ENCODE measurements at places on chromosomes 7 and 10.
A peak's percentile ranks its signal among the peaks of the same experiment; 100 is the strongest.

DNA sequence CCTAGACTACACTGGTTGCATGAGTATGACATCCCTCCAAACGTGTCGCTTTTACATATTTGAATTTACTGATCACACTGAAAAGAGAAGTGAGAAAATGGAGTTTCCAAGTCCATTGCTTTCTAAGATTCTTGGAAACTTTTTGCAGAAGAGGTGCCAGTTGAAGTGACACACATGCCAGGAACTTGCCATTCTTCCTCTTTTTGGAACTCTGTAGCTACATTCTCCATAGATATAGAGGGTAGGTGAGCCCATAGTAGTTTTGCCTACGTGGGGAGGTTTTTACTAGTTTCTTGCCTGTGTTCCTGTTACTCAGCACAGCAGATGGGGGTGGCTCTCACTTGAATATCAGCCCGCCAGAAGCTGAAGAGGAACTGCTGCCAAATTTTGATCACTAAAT, 286.6 kb upstream of the NRP1 start:
- DNase-seq, result no peak

DNA sequence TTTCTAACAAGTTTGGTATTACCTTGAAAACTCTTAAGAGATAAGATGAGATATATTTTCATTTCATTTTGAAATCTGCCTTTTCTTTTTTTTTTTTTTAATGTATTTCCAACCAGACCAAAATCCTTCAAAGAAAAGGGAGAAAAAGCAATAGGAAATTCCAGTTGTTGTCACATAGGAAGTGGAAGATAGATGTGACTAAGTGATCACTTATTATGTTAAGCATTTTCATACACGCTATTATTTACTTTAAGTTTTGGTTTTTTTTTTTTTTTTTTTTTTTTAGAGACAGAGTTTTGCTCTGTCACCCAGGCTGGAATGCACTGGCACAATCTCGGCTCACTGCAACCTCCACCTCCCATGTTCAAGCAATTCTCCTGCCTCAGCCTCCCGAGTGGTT, 197.2 kb upstream of the FRMD4A start:
- DNase-seq, result no peak

- peak; percentile 22 for DNase-seq
These were observed 8.9 kb downstream of the GLI3 start for GRCh38 chr7:42227936-42228591.

DNA sequence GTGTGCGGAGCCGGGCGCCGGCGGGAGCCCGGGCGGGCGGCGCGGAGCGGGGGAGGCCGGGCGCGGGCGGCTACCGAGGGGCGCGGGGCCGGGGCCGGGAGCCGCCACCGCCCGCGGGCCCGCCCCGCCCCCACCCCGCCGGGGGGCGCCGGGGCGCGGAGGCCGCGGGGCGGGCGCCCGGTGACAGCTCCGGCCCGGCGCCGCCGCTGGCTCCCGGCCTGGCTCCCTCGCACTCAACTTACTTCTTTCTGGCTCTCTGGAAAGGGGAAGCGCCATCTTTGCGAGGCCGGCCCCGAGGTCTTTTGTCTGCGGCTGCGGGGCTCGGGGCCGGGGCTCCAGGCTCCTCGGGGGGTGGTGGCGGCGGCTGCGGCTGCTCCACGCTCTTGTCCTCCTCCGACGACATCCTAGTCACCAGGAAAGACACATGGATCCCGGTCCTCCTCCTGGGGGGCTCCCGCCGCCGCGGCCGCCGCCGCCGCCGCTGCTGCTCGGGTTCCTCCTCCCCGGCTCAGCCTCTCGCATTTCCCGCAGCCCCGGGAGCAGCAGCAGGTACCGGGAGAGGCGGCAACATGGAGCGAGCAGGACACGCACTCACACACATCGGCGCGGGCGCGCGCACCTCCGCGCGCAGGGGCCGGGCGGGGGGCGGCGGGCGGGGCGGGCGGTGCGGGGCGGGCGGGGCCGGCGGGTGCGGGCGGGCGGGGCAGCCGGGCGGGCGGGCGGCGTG, at the start of gene KMT2C:
Gene KMT2C, minus strand, starts transcription at position 620 of the 727 bp plus-strand sequence. Its CDS starts 217 bp downstream, at position 403.
- peak; percentile 46 for DNase-seq

- no peak for DNase-seq
These were observed 144.1 kb downstream of the NRP1 start for GRCh38 chr10:33190406-33190805.

GRCh38 chr7:158592541-158592940, 4.9 kb upstream of the PTPRN2 start:
- no peak for DNase-seq
